ENCODE measurements at places on chromosomes 1 and 21.

DNA sequence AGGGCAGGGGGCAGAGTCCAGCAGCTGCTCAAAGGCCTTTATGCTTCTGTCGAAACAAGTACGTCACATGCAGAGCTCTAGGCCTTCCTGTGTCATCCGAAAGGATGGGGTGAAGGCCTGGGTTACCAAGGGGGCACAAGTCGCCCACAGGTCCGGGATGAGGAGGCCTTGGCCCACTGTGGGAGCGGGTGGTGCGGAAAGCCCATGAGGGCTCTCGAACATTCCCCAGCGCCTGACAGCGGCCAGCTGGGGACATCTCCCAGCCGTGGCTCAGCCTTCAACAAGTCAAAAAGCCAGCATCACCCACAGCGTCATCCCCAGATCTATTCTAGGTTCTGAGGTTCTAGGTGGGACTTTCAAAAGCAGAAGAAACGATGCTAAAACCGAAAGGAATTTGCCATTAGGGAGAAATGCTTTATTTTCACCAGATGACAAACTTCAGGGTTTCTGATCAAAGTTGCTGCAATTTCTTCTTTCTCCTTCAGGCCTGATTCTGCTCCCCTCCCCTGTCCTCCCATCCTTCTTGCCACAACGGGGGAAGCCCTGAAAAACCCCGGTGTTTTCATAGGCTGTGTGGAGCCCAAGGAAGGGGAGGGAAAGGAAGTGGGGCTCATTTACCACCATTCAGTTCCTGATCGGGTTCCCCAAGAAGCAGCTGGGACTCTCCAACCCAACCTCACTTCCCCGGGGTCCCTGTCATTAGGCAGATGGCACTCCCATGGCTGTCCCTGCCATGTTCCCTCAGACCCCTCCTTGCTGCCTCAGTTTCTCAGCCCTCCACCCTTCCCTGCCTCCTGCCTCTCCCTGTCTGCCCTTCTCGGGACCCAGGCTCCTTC is 17.6 kb downstream of the GPR137B start:
- DNase-seq: no peak

GRCh38 chr1:48196237-48196636 is 26.3 kb upstream of the SLC5A9 start:
- DNase-seq: no peak

DNA sequence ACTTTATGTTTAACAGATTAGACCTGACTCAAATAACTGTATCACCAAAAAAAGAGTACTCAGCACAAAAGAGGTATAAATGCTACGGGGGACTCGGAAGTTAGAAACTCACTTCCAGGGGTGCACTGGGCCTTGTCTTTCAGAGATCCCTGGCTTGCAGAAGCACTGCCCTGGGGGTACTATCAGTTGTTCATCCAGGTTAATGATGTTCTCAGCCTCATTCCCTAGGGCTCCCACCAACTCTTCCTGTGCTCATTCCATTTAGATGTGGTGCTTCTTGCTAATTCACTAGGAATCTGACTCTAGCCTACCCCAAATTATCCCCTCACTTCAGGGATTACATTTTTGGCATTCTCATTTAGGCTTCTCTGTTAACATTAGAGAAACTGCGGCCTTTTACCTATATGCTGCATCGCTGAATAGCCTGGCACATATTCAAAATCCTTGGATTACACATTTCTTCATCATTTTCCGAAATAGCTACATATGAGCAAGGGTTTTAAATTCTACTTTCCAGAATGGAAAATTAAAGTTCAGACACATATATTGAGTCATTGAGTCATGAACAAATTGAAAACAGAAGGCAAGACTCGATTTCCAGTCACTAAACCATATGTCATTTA is 338.5 kb downstream of the KCTD3 start:
- no peak for DNase-seq

GRCh38 chr1:59331686-59332620 is 35.1 kb downstream of the FGGY start:
- DNase-seq: no peak

- DNase-seq: no peak
These were observed 55.3 kb upstream of the AK4 start for GRCh38 chr1:65092691-65093090.

DNA sequence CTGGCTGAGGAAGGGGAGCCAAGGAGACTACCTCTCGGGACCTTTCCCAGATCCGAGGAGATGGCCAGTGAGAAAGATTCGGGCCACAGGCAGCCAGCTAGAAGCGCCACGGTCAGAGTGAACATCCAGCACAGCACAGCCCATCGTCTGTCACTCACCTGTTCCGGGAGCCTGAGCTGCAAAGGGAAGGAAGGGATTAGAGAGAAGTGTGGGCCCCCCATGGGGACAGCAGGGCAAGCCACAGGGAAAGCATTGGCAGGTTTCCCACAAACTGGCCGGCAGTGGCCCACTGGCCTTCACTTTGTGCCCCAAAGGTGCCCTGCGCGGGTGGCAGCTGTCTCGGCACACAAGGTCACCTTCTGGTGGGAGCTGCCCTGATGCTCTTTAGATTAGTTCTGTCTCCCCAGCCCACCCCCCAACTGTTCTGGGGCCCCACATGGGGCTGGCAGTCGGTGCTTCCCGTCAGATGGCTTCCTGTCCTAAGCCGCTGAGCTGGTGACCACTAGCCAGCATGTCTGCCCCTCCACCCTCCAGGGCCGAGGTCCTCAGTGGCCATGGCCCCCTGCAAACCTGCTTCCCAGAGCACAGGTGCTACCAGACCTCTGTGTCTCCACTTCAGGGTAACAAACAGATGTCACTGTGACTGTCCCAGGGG is 56.7 kb downstream of the LACTBL1 start:
- DNase-seq: peak; percentile 40

DNA sequence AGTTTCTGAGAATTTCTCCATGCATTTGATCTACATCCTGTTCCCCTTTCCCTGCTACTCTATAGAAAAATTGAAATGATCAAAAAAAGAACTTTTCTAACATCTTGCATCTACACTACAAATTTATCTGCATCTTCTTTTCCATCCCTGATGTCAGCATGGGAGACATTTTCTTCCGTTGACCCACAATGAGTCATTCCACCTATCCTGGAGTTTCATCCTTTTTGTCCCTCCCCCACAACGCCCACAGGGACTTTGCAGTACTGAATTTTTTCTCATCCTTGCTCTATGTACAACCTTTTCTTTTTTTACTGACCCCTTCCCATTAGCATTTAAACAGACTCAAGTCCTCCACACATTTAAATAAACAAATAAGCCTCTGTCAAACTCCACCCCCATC is 112.2 kb upstream of the MROH9 start:
- DNase-seq: no peak

- peak; percentile 17 for DNase-seq
These were observed 229.7 kb upstream of the IRF2BP2 start for GRCh38 chr1:234839663-234840062.

DNA sequence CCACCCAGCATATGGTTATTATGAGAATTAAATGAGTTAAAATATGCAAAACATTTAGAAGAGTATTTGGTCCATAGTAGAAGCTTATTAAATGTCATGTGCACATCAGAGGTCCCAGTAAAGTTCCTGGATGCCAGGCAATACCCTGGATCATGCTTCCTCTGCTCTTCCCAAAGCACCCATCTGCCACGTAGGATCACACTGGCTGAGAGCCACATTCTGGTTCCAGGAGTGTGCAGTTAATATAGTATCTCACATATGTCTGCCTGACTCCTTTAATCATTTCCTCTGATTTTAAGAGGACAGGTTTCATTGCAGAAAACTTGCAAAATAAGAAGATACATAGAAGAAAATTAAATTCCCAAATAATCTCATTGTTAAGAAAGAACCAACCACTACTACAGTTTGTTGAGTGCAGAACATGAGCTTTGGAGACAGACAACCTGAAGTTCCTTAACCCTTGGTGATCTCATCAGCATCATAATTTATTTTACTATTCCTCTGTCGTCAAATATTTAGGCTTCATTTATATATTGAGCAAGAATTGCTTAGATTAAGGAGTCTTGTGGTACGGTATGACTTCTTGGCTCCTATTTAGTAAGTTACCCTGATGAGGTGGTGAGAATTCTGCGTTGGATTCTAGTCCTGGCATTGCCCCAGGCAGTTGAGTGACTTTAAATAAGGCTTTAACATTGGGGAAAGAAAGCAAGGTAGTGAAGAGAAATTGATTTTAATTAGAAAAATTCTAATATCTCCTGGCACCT is 12.3 kb downstream of the SGIP1 start:
- no peak for DNase-seq

- DNase-seq: no peak
These were observed 158.4 kb downstream of the DUSP10 start for GRCh38 chr1:221583465-221583864.

- no peak for DNase-seq
These were observed 33.2 kb upstream of the SLC19A1 start for GRCh38 chr21:45575304-45575992.

- DNase-seq: no peak
These were observed 1.8 kb upstream of the MCOLN2 start for GRCh38 chr1:84998642-84999280.

- DNase-seq: no peak
These were observed 340.2 kb upstream of the NR5A2 start for GRCh38 chr1:199687321-199687720.

- no peak for DNase-seq
These were observed 1263.1 kb downstream of the KCNT2 start for GRCh38 chr1:195345149-195345548.

GRCh38 chr1:225818229-225818628 is 8.3 kb downstream of the EPHX1 start:
- no peak for DNase-seq

- DNase-seq: no peak
These were observed 125.2 kb downstream of the ZNF648 start for GRCh38 chr1:181936269-181936668.

DNA sequence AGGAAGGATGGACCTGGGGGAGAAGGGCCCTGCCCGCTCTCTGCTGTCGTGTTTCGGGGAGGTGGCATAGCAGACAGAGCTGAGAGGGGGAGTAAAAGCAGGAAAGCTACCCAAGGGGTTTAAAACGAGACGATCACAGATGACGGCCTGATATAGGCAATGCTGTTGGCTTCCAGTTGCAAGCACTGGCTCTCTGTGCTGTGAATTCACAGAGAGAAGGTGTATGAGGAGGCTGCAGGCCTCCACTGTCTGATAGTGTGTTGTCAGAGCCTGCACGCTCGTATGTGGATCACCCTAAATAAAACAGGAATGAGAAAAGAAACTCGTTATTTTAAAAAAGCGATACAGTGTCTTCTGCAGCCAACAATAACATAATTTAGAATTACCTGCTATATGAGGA is 57.4 kb downstream of the LGR6 start:
- no peak for DNase-seq

DNA sequence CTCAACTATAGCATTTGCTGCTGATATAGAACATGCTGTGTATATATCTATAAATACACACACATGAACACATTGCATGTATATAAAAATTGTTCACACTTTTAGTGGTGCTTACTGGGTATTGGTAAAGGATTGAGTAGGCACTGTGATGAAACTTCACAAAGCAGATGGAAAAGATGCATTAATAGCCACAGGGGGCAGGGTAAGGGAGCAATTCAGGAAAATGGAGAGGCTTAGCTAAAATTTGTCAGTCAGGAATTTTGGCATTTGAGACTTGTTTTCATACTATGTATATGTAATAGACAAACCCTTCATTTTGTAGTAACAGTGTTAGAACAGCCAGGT is 633 bp upstream of the PPFIA4 start:
- no peak for DNase-seq

- DNase-seq: no peak
These were observed 5.0 kb downstream of the PFKL start for GRCh38 chr21:44304877-44305293.

GRCh38 chr1:167602840-167603239 is 27.2 kb upstream of the RCSD1 start:
- DNase-seq: no peak

DNA sequence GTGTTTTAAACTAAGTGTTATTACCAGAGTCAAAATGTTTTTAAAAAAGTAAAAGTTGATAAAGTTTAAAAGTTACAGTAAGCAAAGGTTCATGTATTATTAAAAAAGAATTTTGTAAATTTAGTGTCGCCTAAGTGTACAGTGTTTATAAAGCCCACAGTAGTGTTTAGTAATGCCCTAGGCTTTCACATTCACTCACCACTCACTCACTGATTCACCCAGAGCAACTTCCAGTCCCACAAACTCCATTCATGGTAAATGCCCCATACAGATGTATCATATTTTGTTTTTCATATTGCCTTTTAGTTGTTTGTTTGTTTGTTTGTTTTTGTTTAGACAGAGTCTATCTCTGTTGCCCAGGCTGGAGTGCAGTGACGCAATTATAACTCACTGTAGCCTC is 353.8 kb upstream of the PTBP2 start:
- no peak for DNase-seq

GRCh38 chr1:110130989-110131388 is 18.7 kb downstream of the UBL4B start:
- no peak for DNase-seq

GRCh38 chr1:72635719-72636118 is 353.4 kb upstream of the NEGR1 start:
- peak; percentile 58 for DNase-seq

DNA sequence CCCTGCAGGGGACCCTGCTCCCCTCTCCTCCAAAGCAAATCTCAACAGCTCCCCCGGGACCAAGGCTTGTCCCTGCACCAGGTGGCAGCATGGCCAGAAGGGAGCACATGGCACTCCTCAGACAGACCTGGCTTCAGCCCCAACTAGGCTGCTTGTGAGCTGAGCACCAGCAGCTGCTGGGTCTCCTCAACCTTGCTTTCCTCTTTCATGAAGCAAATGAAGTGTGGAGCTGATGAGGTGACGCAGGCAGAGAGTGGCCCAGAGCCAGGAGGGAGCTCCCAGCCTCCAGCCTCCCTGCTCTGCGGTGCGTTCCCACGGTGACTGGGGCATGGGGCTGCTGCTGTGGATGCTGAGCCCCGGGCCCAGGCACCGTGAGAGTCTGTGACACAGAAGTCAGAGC is 34.0 kb downstream of the MEGF6 start:
- DNase-seq: no peak

- no peak for DNase-seq
These were observed 28.3 kb upstream of the PCBP3 start for GRCh38 chr21:45615145-45615711.

DNA sequence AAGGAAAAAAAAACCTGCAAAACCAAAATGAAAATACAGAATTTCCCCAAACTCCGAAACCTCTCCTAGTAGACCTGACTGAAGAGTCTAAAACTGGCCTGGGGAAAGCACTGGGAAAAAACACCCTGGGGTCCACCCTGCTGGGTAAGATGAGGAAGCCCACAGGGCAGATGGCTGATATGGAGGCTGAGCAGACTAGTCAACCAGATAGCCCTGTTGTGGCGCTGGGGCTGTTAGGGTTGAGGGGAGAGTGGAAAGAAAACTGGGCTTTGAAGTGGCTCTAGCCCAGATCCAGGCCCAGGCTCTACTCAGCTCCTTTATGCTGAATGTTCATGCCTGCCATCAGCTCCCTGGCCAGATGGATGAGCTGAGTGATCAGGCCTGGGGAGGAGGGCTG is 6.8 kb upstream of the SLAMF1 start:
- no peak for DNase-seq

DNA sequence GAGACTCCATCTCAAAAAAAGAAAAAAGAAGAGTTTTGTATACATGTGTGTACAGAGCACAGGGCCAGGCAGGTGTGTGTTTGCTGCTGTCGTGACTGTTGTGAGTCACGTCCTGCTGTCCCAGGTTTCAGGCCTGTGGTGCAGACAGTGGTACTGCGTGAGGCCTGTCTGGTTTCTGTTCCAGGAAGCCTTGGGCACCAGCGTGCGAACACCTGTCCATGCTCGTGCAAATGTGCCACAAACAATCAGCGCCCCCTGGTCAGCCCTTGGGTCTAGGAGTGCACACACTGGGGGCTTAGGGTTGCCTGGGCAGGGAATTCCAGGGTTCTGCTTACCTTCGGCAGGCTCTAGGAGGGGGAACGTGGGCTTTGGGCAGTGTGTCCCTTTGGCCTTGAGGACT is 16.9 kb downstream of the GPR157 start:
- DNase-seq: no peak

All from NCI-H2081 (cell line).